ENCODE measurements at places on chromosomes 4 and X.
A peak's percentile ranks its signal among the peaks of the same experiment; 100 is the strongest.

DNA sequence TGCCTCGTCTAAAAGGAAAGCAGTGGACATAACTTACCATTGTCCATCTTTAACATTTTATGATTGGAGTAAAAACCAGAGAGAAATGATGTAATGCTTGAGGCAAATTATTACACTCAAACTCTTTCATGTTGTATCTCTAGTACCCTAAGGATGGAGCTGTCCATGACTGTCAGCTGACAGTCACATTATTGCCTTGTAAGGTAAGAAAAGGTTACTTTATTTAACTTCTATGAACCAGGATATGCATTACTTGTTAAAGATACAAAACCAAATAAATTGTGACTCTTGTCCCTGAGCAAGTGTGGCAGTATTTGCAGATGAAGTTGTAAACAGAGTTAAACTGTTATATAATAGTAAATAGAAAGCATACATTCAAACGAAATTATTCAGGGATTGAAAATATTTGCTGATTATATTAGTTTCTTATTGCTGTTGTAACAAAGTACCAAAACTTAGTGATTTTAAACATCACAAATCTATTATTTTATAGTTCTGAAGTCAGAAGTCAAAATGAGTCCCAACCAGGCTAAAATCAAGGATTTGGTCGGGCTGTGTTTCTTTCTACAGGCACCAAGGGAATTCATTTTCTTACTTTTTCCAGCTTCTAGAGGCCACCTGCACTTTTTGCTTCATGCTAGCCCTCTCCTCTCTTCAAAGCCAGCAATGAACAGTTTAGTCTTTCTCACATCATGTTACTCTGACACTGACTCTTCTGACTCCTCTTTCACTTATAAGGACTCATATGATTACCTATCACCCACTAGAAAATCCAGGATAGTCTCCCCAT is 113.8 kb downstream of the CEP44 start:
- DNase-seq = no peak

DNA sequence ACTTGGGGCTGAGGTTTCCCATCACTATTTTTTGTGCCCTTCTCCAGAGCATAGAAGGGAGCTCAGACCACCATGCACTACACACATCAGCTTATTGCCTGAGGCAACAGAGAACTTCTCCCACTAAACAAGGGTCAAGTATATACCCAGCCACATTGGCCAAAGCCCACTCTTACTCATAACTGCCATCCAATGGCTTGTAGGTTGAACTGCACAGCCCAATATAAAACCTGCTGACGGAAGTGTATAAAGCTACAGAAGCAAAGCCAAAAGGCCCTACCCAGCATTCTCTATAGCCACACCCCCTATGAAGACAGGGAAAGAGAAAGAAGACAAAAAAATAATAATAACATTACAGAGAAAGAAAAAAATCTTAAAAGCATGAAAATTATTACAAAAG is 139.7 kb downstream of the LRBA start:
- DNase-seq = no peak

- DNase-seq = no peak
Observed at GRCh38 chr4:109005523-109005922, 242.7 kb upstream of the ETNPPL start.

- no peak for DNase-seq
Observed at GRCh38 chr4:123378794-123379193, 17.8 kb upstream of the SPRY1 start.

DNA sequence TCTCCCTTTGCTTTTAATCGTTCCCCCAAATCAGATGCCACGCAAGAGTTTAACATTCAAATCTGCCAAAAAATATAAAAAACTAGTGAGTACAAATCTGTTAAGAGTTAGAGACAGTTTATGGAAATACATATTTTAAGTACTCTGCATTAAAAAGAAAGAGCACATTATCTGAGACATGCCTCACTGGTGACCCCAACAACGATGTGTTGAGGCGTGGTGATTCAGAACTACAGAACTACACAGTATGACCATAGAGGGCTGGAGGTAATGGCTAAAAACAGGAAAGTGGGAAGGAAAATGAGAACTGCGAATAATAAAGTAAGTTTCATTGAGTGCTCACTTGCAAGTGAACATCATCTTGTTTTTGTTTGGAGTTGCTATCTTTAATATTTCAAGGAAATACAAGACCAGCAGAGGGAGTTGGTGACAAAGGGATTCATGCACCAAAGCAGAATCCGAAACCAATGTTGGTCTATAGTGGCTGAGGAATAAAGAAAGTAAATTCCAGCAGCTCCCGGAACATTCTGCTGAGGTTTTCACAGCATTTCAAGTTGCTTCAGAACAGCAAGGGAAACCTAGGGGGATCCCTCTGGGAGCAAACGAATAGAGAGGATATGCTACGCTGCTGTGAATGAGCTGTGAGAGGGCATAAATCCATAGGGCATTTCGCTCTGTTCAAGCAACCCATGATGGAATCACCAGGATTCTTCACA is 92.2 kb downstream of the DCHS2 start:
- DNase-seq = peak; percentile 47

DNA sequence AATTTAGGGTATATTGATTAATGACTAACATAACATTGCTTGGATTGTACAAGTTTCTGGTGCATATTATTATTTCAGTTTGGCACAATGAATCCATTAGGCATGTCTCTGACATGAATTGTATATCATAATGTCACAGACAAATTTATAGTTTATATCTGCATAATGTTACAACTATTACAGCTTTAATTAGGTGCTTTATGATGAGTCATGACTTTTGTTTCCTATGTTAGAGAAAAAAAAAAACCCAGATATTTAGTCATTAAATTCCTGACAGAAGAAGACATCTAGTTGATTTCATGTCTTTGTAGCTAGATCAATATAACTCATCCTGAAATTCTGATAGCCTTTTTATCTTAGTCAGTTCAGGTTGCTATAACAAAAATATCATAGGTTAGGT is 385.7 kb upstream of the EPHA5 start:
- no peak for DNase-seq

- no peak for DNase-seq
Observed at GRCh38 chr4:82523179-82523578, 38.6 kb downstream of the TMEM150C start.

DNA sequence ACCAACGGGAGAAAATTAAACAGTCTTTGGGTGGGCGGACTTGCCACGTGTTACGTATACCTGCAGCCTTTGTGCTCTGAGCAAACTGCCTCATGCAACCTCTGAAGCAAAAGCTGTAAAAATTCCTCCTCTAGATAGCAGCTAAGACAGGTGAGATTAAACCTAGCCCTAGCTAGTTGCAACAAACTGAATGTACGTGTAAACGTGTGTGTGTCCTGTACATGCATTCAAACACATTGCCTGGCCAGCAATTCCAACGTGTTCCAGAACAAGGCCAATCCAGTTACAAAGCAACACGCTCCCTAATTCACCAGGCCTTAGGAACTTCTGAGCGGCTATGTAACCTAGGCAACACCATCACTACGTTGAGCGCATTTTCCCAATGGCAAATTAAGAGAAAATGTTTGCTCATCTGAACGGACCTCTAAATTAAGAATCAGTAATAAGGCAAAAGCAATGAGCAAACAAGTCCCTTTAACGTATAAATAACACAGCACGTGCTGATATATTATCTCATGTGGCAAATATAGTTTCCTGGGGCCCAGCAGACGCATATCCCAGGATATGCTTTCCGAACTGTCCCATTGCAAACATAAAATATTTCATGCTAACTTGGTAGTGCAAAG is 792 bp downstream of the PPID start:
- DNase-seq = peak; percentile 69

- no peak for DNase-seq
Observed at GRCh38 chr4:42678512-42678911, 21.6 kb upstream of the ATP8A1 start.

DNA sequence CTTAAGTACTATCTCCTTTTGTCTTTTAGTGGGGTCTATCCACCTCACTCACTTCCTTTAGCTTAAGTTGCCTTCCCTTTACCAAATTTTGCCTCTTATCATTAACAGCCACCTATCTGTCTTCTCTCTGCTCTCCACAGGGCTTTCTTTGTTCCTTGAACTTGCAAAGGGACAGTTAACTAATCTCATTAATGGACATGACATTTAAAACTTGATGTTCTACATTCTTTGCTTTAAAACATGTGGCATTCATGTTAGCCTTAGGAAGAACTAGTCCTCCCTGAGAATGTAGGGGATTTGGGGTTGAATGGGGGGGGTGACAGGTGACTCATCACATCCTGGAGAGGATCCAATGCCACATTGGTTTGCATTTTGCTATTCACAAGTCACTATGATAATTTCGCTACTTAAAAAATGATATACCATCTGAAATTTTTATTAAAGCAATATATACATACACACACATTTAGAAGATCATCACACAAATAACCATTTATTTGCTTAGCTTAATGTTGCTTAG is 41.0 kb upstream of the DMD start:
- no peak for DNase-seq

DNA sequence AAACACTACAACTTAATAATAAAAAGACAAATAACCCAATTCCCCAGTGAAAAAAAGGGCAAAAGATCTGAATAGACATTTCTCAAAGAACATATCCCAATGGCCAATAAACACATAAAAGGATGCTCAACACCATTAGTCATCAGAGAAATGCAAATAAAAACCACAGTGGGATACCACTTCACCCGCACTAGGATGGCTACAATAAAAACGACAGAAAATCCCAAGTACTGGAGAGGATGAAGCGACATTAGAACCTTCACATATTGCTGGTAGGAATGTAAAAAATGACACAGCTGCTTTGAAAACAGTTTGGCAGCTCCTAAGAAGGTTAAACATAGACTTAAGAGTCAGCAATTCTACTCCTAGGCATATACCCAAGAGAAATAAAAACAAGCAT is 140.6 kb upstream of the ARX start:
- no peak for DNase-seq

GRCh38 chrX:150217609-150218008 is 145.5 kb upstream of the MAMLD1 start:
- no peak for DNase-seq

DNA sequence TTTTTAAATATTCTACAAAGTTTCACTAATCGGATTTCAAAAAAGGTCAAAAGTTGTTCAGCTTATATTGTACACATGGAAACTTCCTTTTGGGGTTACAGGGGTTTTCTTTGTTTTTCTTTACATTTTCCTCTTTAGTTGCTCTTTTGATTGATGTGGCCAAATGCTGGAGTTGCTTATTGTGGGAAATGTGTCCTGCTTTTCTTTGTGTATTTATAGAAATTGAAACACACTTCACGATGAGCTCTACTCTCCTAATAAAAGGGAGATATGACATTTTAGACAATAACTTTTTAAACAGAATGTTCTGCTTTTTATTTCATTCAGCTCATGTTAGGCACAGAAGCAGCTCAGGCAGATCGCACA is 50.7 kb upstream of the SPRY1 start:
- DNase-seq = no peak

DNA sequence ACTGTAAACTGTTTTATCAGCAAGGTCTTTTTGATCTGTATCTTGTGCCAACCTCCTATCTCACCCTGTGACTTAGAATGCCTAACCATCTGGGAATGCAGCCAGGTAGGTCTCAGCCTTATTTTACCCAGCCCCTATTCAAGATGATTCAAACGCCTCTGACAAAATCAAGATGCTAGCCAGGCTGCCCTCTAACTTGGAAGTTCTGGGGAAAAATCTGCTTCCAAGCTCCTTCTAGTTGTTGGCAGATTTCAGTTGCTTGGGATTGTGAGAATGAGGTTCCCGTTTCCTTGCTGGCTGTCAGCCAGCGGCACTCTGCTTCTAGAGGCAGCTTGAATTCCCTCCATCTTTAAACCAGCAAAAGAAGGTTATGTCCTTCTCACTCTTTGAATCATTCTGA is 34.7 kb downstream of the LUZP4 start:
- peak; percentile 28 for DNase-seq

DNA sequence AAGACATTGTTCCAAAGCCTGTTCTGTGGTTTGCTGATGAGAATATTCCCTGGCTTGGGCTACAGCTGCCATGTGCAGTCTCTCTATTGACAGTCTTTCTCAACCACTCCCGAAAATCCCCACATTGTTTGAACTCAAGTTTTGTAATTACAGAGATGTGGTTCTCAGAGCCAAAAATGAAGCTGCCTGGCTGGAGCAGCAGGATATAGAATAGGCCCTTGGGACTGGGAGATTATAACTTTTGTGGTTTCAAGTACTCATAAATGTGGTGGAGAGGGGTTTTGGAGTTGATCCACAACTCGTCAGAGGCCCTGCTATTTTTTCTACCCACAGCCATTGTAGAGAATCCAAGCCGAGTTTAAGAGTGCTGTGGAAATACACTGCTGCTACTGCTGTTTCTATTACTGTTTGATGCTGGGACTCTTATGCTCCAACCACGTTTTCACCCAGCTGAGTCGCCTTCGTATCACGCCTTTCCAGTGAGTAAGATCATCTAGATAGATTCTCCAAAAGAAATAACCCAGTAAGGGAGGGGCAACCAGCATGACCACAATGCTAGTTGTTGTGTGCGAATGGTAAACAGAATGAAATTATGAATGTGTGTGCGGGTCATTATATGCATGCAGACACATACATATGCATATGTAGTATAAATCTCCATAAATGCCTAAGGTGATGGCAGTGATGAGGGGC is 57.1 kb upstream of the ATXN3L start:
- DNase-seq = no peak

DNA sequence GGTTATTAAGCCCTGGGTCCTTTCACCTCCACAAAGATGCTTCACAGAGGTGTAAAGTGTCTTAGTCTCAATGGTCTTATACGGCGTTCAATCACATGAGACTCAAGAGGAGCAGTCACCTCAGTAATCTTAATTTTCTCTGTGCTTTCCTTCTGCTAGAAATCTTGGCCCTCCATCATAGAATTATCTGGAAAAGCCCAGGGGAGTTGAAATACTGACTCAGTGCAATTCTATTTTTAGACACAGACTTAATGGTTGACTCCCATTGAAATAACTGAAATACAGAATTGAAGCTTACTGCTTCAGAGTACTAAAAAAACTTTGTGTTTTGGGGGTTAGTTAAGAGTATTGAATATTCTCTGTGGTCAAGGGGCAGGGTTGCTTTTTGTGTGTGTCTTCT is 94.5 kb upstream of the IL15 start:
- DNase-seq = no peak

GRCh38 chr4:163482190-163482589 is 8.6 kb upstream of the TKTL2 start:
- DNase-seq = no peak

DNA sequence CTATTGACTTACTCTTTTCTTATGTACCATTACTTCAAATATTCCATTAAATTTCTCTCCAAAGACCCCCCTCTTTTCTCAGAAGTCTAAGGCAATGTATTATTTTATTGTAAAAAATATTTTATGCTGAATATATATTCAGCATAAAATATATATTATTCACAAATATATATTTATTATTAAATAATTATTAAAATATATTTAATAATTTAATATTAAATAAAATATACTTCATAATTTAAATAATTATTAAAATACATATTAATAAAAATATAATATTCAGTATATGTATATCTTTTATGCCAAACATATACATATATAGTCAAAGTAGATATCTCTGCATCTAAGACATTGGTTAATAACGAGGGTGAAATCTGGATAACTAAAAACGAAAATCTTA is 418.4 kb downstream of the GASK1B start:
- no peak for DNase-seq

- DNase-seq = no peak
Observed at GRCh38 chr4:168751263-168752225, 254.7 kb downstream of the PALLD start.

- no peak for DNase-seq
Observed at GRCh38 chr4:39978904-39979303, 1.2 kb upstream of the PDS5A start.

All from Ammon's horn (tissue), 1 donor.